ENCODE measurements at places on chromosomes 3 and 15.

GRCh38 chr15:30953731-30954378 lies 37.6 kb downstream of the MTMR10 start:
- DNase-seq, result no peak

- DNase-seq, result no peak
Measured at GRCh38 chr15:100841426-100841825, 38.2 kb upstream of the ALDH1A3 start.

DNA sequence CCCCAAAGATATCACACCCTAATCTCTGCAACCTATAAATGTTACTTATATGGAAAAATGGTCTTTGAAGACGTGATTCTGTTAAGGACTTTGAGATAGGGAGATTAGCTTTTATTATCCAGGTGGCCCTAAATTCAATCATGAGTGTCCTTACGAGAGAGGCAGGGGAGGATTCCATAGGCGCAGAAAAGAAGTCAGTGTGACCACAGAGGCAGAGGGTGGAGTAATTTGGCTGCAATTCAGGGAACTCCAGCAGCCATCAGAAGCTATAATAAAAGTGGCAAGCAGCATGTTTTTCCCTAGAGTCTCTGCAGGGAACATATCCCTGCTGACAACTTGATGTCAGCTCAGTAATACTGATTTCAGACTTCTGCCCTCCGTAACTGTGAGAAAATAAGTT lies 315.2 kb upstream of the ROBO2 start:
- DNase-seq, result no peak

DNA sequence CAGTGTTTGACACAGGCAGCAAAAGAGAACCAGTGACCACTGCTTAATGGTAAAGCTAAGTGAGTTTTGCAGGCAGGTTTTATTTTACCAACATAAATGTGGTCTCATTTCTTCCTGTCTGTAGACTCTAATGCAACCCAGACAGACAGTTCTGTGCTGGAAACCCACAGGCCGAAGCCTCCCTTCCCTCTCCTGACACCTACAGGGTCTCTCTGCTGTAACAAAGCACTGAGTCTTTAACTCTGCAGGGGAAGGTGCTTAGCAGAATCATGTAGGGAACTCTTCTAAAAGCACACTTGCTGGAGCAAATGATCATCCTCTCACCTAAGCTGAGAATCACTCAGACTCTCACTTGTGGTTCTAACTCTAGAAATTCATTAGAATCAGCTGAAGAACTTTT lies 200.3 kb downstream of the KBTBD8 start:
- DNase-seq, result no peak

Data from right kidney (tissue), 9 donors.